ENCODE measurements at places on chromosomes 13 and 19.

GRCh38 chr13:50846861-50847475 is 3.5 kb upstream of the DLEU7 start:
- no peak for DNase-seq

DNA sequence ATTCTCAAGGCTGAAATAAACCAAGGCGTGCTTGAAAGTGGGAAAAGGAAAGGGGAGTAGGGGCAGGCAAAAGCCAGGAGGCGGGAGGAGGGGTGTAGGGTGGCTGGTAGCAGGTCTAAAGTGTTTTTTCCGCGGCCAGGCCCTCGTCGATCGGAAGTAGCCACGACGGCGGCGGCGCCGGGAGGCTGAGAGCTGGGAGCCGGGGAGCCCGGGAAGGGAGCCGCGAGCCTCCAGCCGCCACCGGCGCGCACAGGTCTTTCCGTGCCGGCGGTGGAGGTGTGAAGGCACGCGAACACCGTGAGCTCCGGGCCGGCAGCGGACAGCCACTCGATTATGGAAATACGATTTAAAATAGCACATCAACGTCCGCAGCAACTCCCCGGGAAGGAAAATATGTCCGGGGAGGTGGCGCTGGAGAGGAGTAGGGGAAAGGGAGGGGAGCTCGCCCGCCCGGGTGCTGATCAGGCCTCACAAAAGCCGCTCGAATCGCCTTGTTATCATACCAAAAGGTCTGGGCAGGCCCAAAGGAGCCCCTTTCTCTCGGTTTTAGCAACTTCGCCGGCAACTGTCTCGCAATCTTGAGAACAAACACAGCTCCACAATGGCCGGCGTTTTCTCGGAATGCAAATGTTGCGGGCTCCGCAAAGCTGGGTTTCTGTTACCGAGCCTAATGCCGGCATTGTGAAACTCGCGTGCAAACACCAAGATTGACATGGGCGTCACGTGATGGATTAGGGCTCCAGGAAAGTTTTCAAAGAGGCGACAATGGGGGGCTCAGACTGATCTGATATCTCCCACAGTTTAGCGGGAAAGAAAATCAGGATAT is 2.9 kb upstream of the PCDH8 start:
- peak; percentile 3 for DNase-seq

GRCh38 chr13:97493456-97493855 is 59.5 kb downstream of the RAP2A start:
- no peak for DNase-seq

DNA sequence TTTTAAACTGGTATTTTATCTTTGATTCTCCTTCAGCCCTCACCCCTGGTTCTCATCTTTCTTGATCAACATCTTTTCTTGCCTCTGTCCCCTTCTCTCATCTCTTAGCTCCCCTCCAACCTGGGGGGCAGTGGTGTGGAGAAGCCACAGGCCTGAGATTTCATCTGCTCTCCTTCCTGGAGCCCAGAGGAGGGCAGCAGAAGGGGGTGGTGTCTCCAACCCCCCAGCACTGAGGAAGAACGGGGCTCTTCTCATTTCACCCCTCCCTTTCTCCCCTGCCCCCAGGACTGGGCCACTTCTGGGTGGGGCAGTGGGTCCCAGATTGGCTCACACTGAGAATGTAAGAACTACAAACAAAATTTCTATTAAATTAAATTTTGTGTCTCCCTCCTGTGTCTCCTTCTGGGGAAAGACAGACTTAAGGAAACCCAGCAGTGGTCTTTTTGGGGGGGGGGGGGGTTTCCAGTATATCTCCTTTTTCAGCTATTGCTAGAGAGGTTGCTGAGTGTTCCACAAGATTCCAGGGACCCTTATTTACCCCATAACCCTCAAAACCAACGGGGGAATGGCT is 1.5 kb upstream of the RAD23A start:
- DNase-seq, result no peak

DNA sequence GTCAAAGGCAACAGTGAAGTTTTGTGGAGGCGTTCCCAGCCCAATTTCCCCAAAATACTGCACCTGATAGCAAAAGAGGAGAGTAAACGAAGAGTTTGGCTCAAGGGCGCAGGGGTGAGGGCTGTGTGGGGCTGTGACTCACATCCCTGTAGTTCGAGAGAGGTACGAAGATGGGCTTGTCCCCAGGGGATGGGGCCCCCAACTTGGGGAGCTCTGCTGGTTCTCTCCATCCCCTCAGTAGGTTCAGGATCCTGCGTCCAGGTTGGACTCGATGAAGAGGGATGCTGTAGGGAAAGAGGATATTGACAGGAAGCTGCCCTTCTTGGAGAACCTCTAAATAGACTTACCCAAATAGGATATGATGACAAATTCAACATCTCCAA is 3.4 kb downstream of the NAPSA start:
- DNase-seq, result no peak

- DNase-seq, result peak; percentile 99
These were observed 5.8 kb downstream of the KLF2 start for GRCh38 chr19:16330368-16330801.

DNA sequence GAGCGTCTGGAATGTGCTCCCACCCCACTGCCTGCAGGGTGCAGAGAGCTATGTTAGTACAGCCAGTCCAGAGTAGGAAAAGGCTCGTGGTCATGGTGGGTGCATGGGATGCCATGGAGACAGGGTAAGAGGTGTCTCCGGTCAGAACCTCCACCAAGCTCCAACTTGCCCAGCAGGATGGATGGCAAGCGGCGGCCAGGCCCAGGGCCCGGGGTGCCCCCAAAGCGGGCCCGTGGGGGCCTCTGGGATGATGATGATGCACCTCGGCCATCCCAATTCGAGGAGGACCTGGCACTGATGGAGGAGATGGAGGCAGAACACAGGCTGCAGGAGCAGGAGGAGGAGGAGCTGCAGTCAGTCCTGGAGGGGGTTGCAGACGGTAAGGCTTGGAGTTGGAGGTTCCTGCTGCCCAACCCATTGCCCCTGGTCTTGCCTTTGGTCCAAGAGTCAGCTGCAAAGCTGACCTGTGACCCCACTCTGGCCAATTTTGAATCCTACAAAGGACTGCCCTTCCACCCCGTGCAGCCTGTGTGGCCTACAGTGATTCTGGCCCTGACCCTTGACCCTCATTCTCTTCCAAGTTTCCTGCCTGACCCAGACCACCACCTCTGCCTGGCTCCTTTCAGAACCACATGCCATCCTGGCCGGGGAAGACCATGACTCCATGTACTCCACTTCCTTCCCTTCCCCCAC is 14.7 kb downstream of the POLD1 start:
- DNase-seq, result no peak

GRCh38 chr13:44309794-44310757 is 63.5 kb upstream of the SERP2 start:
- no peak for DNase-seq

DNA sequence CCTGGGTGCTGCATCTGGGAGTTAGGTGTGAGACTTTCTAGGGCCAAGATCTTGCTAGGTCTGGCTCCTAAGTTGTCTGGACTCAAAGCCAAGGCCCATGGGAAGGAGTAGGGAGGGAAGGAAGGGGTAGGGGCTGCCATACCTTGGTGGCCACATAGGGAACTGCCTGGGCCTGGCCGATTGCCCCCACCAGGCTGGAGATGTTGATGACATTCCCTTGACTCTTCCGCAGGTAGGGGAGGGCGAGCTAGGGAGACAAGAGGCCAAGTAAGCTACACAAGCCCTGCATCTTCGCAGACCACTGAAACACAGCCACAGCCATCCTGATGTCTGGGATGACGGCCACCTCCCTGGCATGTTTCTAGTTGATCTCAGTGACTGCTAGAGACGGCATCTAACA is 4.1 kb upstream of the BCAT2 start:
- DNase-seq, result no peak

- DNase-seq, result no peak
These were observed 20.6 kb downstream of the MIR17HG start for GRCh38 chr13:91368101-91368500.

DNA sequence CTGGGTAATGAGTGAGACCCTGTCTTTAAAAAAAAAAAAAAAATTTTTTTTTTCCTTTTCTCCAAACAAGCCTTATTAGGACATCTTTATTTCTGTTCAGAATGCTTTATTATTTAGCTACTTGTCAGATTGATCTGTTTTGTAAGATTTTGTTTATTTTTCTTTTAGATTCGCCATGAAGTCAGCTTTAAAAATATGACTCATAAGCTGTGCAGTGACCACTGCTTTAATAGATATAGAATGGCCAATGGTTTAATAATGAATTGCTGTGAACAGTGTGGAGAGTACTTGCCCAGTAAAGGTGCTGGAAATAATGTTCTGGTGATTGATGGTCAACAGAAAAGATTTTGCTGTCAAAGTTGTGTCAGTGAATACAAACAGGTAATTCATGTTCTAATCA is 47.7 kb downstream of the ZMYM2 start:
- DNase-seq, result peak; percentile 66

GRCh38 chr13:49366841-49367240 is 77.0 kb downstream of the CAB39L start:
- DNase-seq, result no peak

GRCh38 chr19:35856546-35857149 is at the start of gene KIRREL2:
Gene KIRREL2 (plus strand): TSS chr19:35856911. CDS start chr19:35857120, 209 bp downstream.
- DNase-seq, result no peak

GRCh38 chr13:39552246-39552645 is 50.7 kb downstream of the LHFPL6 start:
- no peak for DNase-seq

DNA sequence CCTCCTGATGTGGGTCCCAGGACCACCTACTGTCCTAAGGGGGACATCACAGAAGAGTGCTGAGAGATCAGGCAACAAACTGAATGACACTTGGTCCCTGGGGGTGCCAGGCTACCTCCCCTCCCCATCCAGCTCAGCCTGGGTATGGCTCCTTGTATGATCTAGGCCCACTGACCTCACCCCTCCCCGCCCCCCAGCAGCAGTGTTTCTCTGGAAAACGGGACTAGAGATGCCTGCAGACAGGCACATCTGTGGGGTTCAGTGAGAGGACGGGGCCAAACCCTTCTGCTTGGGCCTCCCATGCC is 9.3 kb downstream of the ACP4 start:
- DNase-seq, result no peak

DNA sequence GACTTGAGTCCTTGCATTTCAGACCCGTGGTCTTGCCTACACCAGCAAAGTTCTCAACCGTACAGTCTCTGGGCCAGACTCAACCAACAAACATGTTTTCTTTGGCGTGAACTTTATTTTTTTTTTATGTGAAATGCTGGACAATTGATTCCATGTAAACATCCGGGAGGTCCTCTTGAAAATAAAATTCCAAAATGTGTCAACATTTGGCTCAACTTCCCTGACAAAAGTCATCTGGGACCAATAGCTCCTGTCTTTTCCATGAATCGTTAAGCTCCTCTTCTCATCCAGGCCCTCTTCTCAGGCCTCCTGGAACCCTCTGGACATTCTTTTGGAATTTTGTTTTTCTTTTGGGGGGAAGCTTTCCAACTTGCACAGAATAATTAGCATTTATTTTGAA is 2.7 kb downstream of the ALDH16A1 start:
- DNase-seq, result no peak

DNA sequence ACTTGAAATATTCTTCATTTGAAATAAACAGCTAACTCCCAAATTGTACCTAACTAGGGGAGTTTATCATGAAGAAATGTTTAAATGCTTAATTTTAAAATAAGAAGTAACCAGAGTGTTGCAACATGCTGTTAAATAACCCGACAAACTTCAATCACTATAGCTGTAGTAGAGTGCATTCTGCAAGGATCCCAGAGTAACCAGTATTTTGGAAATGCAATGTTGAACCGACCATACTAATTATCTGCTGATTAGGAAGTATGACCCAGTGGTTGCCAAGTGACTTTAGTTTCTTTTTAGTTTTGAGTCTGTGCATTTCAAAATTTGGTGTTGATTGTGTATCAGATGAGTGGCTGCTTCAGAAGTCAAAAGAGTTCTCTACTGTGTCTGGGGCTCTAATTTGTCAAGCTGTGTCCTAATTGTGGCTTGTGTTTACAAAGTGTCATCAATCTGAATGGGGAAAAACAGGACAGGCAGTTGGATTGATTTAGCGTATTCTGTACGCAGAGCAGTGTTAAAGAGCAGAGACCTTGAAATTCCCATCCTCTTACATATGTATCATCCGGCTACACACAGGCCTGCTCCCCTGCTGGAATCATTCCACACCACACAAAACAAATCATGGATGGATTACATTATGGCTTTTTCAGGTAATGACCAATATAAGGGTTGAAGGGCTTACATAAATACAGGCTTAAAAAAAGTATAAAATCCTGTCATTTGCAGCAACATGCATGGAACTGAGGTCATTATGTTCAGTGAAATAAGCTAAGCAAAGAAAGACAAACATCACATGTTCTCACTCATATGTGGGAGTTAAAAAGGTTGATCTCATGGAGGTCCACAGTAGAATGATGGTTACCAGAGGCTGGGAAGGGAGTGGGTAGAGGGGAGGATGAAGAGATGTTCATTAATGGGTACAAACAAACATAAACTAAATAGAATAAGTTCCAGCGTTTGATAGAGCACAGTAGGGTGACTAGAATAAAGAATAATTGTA is 351.5 kb downstream of the KLF12 start:
- no peak for DNase-seq

- no peak for DNase-seq
These were observed 10.4 kb upstream of the NCCRP1 start for GRCh38 chr19:39186391-39186790.

DNA sequence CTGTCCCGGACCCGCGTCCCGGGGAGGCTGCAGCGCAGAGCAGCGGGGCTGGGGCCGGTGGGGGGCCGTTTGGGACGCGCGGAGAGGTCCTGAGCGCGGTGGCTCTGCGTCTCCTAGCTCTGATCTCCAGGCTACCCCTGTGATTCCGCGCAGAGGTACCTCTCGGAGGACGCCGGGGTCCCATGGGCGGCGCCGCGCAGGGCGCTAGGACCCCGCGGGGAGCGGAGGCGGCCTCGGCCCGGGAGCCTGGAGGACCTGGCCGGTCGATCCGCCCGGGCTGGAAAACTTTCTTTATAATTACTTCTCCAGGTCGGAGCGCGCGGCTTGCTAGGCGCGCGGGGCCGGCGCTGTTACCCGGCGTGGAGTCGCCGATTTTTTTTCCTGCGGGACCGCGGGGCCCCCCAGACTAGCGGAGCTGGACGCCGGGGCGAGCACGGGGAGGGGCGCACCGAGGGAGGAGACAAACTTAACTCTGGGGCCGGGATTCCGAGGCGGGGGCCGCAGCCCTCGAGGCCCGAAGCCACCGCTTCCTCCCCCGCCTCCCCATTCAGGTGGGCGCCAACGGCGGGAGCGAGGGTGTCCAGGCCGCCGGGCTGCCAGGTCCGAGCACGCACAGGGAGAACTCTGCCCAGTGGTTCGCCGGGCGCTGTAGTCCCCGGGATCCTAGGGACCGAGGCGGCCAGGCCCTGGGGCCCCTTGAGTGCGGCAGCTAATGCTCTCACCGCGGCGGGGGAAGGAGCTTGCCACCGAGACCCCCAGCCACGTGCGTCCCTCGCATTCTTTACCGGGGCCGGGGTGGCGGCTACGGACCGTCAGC is 848 bp upstream of the CEBPA start:
- DNase-seq, result peak; percentile 32

GRCh38 chr13:39684531-39685137 is 29.2 kb downstream of the COG6 start:
- DNase-seq, result peak; percentile 83

- no peak for DNase-seq
These were observed 29.5 kb downstream of the FPR3 start for GRCh38 chr19:51824281-51825005.

- DNase-seq, result peak; percentile 67
These were observed 165.6 kb downstream of the DLEU7 start for GRCh38 chr13:50677687-50678463.

Measured in ELR (cell line).